ENCODE measurements at places on chromosomes 16 and 17.
A peak's percentile ranks its signal among the peaks of the same experiment; 100 is the strongest.

DNA sequence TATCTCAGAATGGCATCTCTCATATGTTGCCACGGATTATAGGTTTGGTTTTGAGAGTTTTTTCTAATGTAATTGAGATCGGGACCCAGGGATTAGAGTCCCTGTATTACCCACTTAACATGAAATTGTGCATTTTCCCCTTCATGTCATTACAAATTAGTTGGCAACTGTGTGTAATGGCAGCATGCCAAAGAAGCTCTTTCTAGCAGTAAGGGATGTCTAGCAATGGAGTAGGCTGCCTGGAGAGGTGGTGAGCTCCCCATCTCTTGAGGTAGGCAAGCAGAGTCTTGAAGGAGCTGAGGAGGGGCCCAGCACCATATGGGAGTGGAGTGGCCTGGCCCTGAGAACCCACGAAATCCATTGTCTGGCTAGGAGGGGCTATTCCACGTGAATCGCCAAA is 10.0 kb upstream of the KATNB1 start:
- DNase-seq: no peak

DNA sequence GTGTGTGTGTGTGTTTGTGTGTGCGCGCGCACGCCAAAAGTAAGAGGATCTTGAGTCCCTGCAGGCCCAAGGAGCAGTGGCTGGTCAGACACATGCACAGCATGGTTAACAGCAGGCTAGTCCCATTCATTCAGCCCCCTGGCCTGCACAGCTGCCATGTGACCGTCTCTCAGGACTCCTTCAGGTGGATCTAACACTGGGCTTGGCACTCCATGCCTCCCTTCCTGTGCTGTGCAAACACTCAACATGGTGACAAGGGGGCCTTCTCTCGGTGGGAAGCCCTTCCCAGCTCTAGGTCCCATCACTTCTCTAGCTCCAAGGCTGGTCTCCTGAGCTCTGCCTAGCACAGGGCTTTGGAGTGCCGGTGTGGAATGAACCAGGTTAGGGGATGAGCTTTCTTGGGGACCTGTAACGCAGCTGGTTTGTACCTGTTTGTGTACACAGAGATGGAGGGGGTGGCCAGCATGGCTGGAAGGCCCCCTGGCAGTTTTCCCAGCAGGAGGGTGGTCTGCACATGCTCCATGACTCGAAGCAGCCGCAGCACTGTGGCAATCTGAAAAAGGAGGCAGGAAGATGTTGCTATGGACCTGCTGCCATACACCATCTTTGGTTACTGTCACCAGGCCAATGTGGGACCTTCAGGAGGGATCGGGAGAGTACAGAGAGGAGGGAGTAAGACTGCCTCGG is 69.4 kb upstream of the GCSH start:
- DNase-seq: no peak

- no peak for DNase-seq
Observed at GRCh38 chr16:11670171-11671131, 2.2 kb downstream of the SNN start.

DNA sequence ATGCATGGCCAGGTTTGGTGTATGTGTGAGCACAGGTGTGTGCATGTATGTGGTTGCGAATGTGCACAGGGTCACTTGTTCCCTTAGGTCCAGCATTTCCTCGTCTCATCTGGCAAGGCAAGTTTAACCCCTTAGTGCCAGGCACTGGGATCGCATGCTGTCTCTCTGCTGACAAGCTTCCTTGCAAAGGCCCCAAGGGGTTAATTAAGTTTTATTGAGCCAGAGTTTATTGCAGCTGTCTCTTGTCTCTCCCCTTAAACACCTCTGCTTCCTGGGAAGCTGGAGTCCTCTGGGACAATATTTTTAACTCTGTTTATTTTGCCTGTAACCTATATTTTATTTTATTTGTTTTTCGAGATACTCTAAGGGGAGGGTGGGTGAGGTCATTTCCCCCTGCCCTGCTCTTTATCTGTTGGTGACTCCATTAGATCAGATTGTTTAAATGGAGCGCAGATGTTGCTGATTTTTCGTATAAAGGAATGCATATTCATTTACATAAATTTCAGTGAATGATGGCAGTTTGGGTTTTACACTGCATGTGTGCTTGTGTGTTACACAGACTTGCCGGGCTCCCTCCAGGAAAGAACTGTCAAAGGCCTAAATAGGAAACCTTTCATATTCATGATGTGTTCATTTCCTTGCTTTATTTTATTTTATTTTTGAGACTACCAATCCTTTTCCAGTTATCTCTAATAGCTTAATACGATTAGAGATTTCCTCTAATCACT is 99.7 kb downstream of the CBLN1 start:
- DNase-seq: no peak

DNA sequence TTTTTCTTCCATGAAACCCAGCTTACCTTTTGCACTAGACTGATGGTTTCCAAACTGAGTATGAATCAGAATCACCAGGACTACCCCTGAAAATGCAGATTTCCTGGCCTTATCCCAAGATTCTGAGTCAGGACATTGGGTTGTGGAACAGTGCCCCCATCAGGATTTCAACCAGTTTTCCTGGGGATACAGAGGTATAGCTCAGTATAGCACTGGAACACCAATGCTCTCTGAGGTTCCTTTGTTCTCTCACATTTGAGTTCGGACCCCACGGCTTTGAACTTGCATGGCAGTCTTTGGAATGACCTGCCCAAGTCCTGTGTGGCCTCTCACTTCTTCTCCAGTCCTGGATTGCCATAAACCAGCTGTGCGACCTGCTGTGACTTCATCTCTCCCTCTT is 12.8 kb upstream of the CCL8 start:
- no peak for DNase-seq

- DNase-seq: no peak
Observed at GRCh38 chr17:32551186-32551955, 64.6 kb downstream of the CDK5R1 start.

DNA sequence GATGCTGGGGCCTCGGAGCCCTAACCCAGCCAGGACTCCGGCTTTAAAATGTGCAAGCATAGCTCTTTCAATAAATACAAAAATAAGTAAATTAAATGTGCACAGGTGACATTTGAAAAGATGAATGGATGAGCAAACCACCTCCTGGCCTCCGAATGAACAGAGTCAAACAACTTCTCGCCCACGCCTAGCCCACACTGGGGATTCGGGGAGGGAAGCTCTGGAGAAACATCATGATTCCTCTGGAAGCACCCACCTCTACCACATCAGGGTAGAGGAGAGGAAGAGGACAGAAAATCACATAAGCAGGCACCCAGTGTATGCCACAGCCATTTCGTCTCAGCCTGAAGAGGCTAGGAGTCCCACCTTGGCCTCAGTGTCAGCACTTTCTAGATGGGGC is 105.8 kb downstream of the SDK2 start:
- DNase-seq: no peak

- peak; percentile 76 for DNase-seq
Observed at GRCh38 chr17:40602445-40603443, 37.5 kb upstream of the CCR7 start.

- no peak for DNase-seq
Observed at GRCh38 chr16:3548859-3549258, 28.3 kb downstream of the NLRC3 start.

DNA sequence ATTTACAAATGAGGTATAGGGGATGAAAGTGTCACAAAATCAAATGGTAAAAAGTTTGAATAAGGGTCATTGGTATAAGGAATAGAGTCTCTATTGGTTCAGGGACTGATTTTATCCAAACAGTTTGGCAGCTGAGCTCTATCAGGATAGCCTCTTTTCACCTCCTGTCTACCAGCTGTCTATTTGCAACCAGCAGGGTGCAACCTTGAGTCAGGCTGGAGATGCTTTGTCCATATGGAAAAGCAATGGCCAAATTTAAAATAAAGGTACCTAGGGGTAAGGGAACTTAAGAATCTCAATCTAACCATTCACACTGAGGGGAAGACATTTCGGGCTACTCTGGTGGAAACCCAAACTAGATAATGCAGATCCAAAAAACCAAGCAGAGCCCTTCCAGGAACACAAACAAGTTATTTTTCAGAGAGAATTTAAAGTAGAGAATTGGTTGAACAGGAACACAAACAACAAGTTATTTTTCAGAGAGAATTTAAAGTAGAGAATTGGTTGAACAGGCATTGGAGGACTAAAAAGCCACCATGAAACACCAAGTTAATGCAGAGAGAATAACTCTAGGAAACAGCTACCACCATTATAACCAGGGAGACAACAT is 12.6 kb upstream of the CA10 start:
- no peak for DNase-seq

GRCh38 chr16:1825864-1826690 is 548 bp downstream of the HAGH start:
- DNase-seq: peak; percentile 62

DNA sequence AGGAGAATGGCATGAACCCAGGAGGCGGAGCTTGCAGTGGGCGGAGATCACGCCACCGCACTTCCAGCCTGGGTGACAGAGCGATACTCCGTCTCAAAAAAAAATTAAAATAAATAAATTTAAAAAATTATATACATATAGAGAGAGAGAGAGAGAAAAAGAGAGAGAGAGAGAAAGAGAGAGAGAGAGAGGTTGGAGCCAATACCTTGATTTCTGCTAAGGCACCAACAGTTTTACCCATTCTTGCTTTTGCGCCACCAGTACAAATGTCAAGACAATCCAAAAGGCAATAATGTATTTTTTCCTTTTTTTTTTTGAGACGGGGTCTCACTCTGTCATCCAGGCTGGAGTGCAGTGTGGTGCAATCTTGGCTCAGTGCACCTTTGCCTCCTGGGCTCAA is 17.2 kb downstream of the BRIP1 start:
- no peak for DNase-seq

DNA sequence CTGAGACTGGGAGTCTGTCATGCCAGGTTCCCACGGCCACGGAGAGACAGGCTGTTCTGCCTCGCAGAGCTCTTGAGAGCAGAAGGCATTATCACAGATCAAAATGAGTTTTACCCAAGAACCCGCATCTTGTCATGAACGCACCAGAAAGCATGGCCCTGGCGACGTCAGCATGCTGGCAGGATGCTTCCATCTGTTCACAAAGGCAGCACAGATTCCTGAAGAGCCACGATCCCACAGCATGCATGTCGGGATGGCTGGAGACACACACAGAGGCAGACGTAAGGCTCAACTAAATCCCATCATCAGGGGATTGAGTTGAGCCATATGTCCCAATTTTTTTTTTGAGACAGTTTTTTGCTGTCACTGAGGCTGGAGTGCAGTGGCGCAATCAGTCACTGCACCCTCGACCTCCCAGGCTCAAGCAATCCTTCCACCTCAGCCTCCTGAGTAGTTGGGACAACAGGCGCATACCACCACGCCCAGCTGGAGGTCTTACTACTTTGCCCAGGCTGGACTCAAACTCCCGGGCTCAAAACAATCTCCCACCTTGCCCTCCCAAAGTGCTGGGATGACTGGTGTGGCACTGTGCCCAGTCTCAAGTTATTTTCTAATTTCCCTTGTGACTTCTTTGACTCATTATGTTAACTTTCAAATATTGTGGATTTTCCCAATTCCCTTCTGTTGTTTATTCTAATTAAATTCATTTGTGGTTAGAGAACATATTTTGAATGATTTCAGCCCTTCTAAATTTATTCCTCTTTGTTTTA is 11.1 kb downstream of the FANCA start:
- DNase-seq: no peak

GRCh38 chr17:75646638-75646992 is 13.4 kb downstream of the SMIM5 start:
- no peak for DNase-seq

GRCh38 chr16:86202760-86203426 is 303.9 kb downstream of the IRF8 start:
- DNase-seq: no peak

- no peak for DNase-seq
Observed at GRCh38 chr17:37608351-37609169, 658 bp downstream of the SYNRG start.

GRCh38 chr16:80599466-80599865 is 58.7 kb downstream of the DYNLRB2 start:
- DNase-seq: no peak

DNA sequence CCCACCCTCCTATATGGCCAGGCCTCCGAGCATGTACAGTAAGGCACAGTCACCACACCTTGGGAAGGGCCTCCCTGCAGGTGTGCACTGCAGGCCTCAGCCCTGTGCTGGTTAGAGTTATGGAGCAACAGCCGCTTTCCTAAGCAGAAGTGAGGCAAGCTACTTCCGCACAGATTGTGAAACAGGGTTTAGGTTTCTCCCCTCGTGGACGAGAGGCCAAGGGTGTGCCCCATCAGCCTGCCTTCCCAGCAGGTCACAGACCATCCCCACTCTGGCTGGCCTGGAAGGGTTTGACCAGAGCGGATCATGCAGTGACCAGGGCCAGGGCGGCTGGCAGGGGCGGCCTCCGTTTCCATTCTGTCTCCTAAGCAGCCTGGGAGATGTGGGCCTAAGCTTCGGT is 4.7 kb downstream of the MSRB1 start:
- DNase-seq: no peak

DNA sequence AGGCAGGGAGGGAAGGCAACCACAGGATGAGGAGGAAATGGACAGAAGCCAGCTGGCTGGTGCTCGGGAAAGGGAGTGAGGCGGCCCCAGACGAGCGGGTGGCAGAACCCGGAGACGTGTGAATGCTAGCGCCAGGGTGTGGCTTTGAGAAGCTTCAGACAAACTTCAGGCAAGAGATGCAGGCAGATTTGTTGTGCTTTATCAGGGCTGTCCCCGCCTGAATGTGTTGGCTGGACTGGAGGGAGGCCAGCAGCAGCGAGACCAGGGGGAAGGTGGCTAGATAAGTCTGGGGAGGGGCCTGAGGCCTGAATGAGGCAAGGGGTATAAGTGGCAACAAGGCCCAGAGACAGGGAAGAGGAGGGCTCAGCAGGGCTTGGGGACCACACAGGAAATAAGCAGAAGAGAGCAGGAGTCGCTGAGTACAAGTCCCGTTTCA is 22.0 kb downstream of the CAMKK1 start:
- no peak for DNase-seq

GRCh38 chr17:52191491-52191890 is 33.0 kb upstream of the CA10 start:
- no peak for DNase-seq

GRCh38 chr16:22787466-22788192 is 26.3 kb upstream of the HS3ST2 start:
- DNase-seq: no peak

GRCh38 chr17:76994237-76994637 is 126.0 kb downstream of the MGAT5B start:
- no peak for DNase-seq

GRCh38 chr16:69031877-69032301 is 73.6 kb upstream of the HAS3 start:
- DNase-seq: no peak

DNA sequence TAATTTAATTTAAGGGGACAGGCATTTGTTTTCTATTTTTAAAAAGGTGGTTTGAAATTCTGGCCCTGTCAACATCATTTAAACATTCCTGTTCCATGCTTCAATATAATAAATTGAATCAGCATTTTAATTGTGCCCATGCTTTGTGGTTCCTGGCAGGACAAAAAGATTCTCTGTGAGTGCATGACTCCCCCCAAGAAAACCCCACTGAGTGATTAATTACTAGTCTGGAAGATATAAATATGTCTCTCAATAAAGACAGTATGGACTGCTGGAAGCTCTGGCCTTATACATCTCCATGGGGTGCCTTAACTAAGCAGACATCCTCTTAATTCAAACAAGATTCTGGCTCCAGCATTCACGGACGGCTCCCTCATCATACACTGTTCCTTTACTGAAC is 95.0 kb upstream of the PSMD7 start:
- DNase-seq: no peak

All from stimulated activated CD4-positive, alpha-beta T cell treated with anti-CD3 and anti-CD28 coated beads, Interleukin-4, amount 100 ng/mL, for 48 hours (primary cell).